Activated T-helper 9 cell treated with anti-CD3 and anti-CD28 coated beads, Interleukin-2, amount 50 U/mL, for 16 hours (primary cell): ENCODE measurements at places on chromosomes 13 and 19.

- DNase-seq: no peak
Observed at GRCh38 chr19:56404705-56405056, 549 bp downstream of the ZNF583 start.

GRCh38 chr13:43107780-43108179 is 84.4 kb downstream of the DNAJC15 start:
- no peak for DNase-seq

GRCh38 chr19:45693106-45693788 is 781 bp downstream of the QPCTL start:
- DNase-seq: peak; percentile 66

DNA sequence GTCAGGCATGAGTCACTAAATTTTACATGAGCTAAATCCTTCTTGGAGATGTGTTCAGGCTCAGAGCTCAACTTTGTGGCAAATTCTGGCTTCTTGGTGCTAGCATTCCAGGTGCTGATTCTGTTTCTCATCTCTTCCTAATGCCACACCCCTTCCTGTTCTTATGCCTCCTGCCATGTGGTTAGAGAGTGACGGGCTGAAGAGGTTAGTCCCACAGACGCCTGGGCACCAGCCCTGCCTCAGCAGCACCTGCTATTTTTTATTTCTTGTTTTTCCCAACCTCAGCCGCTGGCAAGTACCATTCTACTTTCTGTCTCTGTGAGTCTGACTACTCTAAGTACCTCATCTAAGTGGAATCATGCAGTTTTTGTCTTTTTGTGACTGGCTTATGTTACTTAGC is 329.5 kb downstream of the KCNRG start:
- no peak for DNase-seq

DNA sequence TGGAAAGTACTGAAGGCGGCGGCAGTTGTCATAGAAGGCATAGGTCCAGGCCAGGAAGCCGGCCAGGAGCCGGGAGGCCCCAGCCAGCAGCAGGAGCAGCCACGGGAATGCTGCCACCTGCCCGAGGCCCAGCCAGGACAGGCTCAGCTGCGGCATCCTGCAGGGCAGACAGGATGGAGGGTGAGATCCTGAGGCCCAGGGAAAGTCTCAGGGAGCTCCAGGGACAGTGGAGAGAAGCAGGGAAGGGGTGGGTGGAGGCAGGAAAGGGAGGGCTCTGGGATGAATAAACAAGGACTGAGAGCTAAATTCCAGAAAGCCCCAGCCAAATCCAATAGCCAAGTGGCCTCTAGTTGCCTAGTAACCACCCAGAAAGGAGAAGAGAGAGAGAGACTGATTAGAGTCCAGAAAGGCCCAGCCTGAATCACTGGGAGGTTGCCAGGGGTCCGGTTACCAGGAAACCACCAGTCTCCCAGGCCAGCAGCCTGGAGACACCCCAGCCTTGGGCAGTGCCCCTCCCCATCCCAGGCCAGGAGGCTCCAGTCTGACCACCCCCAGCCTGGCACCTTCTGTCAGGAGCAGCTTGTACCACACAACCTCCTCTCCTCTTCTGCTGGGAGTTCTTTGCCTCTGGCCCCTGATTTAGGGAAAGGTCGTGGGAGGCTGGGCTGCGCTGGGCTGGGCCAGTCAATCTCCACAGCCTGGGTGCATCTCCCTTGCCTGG is 7.5 kb upstream of the OR10H5 start:
- no peak for DNase-seq

- no peak for DNase-seq
Observed at GRCh38 chr19:29326351-29326750, 113.4 kb upstream of the UQCRFS1 start.
